ENCODE measurements at places on chromosomes 3 and 15.
A peak's percentile ranks its signal among the peaks of the same experiment; 100 is the strongest.

DNA sequence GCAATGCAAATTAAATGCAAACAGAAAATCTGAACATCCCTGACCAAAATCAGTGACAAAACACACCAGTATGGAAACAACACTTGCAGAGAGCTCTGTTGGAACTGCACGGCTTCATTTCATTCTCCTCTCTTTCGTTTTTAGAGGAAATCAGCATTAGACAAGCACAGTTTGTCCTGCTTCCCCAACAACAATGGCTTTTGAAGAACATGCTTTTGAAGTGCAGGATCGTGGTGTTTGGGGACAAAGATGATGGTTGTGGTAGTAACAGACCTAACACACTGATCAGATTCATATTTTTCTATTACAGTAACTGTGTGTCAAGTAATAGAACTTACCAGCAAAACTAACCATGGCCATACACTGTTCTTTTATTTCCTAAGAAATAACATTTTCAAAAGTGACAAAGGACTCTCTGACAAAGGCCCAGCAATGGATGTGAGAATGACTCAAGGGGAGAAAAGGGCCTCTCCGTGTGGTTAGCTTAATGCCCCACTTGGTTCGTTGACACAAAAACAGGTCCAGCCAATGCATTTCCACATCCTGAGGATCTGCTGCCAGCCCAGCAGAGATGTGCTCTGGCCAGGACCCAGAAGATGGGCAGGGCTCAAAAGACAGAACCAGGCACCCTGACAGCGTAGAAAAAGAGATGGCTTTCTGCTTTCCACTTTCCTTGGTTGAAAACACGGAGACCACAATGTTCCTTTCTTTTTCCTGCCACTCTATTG lies 84.1 kb downstream of the CCNL1 start:
- DNase-seq, result no peak

GRCh38 chr3:57015912-57016311 lies 44.6 kb upstream of the SPATA12 start:
- no peak for DNase-seq

DNA sequence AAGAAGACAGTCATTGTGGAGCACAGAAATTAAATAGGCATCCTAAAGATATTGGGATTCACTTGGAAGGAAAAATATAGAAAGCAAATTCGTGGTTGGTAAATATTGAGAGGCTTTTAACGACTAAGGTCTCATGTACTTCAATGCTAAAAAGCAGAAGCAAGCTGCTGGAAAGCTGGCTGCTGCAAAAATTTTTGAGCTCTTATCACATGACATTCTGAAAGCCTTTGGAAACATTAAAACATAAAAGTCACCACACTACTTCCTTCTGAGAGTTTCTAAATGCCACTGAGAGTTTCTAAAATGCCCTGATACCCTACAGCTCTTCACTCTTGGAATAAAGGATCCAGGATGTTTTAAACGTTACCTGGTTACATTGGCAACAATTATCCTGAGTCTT lies 39.0 kb upstream of the CBLB start:
- no peak for DNase-seq

DNA sequence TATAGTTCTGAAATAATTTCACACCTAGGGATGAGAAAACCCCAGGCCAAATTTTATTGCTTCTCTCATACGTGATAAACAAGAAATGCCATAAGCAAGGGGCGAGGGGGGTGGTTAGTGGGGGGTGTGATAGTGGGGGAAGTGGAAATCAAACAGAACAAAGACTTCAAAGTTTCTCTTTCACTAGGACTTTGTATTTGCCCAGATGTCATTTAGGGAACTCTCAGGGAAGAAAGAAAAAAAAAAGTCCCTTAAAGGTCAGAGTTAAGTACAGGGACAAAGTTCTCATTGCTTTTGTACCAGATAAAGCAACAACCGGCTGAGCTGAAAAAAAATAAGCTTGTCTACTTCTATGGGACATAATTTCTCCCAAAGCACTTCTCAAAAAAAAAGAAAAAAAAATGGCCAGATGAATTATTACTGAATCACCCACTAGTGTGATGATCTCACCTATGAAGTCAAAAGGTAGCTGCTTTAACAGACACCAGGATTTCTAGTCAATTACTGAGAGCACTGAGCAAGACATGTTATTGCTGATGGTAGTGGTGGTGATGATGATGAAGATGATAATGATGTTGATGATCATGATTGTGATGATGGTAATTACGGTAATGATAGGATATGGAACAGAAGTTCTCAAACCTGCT lies 56.2 kb downstream of the FHIT start:
- no peak for DNase-seq

GRCh38 chr3:7695049-7695448 lies 806.6 kb upstream of the LMCD1 start:
- no peak for DNase-seq

- DNase-seq, result no peak
Observed at GRCh38 chr15:98667521-98668179, 19.3 kb downstream of the IGF1R start.

GRCh38 chr3:142098964-142099363 lies 50.4 kb downstream of the TFDP2 start:
- no peak for DNase-seq

- peak; percentile 75 for DNase-seq
Observed at GRCh38 chr15:74529921-74530320, 11.1 kb upstream of the ARID3B start.

- no peak for DNase-seq
Observed at GRCh38 chr3:135106445-135106844, 311.4 kb downstream of the EPHB1 start.

DNA sequence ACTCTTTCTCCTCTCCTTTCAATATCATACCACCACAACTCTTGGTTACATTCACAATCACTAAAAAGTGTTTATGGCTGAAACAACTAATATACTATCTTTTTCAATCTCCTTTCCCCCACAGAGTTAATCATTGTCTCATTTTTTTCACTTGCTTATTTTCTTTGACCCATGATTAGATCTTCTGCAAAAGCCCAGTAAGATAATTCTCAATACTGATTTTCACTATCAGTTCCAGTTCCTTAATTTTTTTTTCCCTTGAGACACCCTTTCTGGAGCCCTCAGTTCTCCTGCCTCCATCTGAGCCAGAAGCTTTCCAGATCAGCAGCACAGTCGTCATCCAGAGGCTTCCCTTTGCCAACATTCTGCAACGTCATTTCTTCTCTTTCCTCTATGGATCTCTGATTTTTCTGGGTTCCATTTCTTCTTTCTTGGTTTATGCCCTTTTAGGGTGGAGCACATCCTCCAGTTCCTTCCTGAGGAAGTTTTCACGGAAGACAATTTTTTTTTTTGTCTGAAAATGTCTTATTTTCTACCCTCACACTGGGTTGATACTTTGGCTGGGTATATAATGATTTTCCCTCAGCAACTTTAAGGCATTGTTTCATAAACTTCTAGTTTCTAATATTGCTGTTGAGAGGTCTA lies 88.7 kb upstream of the C15orf39 start:
- DNase-seq, result no peak

DNA sequence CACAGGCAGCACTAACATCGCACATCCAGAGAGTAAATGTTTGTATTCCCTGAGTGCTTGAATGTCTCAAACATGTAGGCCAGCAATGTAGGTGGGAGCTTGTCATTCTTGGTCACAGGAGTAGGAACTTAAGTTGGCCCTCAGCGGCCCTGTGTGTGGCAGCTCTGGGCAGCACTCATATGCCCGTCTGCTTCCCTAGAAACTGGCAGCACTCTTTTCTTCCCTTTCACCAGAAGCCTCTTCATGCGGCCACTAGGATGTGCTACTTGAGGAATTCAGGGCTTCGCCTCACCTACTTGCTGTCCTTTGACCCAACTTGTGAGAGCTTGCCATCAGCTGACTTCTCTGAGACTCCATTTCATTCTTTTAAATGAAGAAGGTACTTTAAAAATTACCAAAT lies 69.5 kb downstream of the TIPARP start:
- DNase-seq, result no peak

DNA sequence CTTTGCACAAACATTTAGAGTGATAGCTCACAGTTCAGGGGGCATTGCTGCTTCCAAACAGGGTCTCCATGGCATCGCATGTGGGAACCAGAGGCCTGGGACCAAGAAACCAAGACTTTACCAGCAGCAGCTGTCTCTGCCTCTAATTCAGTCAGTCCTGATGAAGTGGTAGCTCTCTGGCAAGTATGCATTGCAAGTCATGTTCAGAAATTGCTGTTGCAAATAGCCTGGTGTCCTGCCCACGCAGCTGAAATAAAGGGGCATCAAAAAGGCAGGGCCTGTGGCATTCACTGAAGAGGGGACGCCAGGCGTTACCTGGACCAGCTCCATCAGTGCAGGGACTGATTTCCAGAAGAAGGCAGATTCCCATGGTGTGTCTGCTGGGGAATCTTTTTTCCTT lies 121.3 kb downstream of the CD47 start:
- DNase-seq, result no peak

DNA sequence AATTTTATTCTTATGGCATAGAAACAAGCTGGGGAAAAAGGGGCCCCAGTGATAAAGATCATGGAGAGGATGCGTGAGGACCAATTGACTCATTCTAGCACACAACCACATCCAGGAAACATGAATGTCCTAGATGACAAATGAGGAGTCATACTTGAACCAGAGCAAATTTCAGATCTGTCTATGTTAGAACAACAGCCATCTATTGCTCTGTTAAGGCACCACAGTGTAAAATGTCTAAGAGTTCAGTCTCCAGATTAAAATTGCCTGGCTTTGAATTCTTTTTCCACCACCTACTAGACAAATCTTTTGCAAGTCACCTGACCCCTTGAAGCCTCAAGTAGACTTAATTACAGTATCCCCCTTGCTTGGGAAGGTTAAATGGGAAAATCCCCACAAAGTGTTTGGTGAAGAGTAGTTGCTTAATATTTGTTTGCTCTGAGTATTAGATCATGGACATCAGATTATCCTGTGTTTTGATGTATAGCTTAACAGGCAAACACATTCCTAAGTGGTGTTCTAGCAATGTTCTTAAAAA lies 258.7 kb upstream of the TGFBR2 start:
- DNase-seq, result peak; percentile 91

- DNase-seq, result no peak
Observed at GRCh38 chr3:59508273-59508672, 458.4 kb upstream of the CFAP20DC start.

DNA sequence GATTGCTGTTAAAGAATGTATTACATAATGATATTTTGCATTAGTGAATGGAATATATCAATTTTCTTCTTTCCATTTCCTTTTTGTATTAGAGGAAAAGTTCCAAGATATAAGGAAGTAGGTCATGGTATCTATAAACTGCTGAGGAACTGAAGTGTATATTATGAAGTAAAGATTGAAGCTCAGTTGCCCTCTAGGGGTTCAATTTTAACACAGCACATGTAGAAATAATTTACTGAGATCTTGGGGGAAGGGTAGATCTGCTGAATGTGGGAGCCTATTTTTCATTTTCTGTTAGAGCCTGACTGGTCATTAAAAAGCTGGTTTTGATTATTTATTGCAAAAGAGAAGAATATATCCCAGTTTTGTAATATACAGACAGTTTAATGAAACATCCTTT lies 45.2 kb downstream of the CMC1 start:
- no peak for DNase-seq

DNA sequence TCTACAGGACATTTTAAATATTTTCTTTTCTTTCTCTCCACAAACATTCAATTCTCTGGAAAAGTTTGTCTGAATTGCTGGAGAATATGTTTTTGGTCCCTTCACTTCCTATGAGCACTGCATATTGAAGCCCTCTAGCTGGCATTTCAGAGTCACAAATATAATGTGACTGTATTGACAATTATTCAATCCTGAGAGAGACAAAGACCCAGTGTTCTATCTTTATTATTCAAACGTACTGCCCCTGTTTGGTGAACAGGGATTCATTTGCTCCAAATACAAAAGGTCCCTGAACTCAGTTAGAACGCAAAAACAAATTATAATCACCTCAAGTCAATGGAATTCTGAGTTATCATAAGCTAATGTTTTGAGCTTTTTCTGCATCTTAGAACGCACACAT lies 173.1 kb upstream of the CDIN1 start:
- no peak for DNase-seq

DNA sequence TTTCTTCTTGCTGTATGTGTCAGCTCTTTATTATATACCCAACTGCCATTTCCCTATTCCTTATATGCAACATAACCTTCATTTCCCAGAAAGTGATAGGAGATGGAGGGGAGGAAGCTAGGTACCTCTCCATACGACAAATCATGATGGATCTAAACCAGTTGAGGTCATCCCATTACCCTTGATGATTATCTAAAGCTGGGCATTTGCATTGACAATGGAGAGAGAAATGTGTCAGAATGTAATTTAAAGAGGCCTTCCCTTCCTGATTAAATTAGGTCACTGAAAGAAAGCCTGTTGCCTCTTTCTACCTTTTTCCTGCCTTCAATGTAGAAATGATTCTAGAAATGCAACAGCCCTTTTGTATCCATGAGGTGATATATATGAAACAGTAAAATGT lies 81.9 kb downstream of the SUCNR1 start:
- no peak for DNase-seq

GRCh38 chr15:91873138-91873536 lies 19.6 kb downstream of the SLCO3A1 start:
- no peak for DNase-seq

- DNase-seq, result peak; percentile 36
Observed at GRCh38 chr15:80418892-80419537, 14.8 kb downstream of the ARNT2 start.

- no peak for DNase-seq
Observed at GRCh38 chr3:29587340-29587739, 306.5 kb downstream of the RBMS3 start.

DNA sequence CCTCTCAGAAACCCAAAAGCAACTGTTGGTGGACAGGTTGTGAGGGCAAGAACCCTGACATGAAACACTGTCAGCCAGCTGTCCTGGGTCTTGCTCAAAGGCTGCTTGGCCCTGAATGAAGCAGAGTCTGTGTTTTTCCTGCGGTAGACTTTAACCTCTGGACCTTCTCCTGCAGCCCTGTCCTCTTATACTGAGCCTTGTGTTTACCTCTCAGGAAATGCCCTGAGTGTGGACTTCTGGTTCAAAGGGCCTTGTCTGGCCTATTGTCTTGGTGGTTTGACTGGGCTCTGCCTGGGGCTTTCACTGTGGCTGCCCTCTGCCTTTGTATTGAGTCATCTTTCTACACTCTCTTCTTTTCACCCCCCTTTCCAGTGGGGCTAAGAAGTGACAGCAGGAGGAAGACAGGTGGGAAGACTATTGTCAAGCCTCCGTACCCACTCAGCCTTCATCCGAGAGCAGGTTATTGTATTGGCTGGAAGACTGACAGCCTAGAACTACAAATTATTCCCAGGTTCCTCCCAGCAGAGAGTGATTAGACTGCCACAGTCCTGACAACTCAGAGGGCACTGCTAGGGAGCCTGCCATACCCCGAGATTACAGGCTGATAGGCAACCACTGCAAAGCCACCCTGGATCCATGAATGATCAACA lies 3.5 kb downstream of the SEC13 start:
- no peak for DNase-seq

GRCh38 chr15:88491158-88491557 lies 23.6 kb downstream of the MRPS11 start:
- no peak for DNase-seq

Measured in brain microvascular endothelial cell (primary cell).